Forelimb muscle (tissue), 1 donor: ENCODE measurements at places on chromosomes 3 and 15. TPM values are rescaled to one million over a fixed set of nuclear protein-coding genes. Genes with fewer than 3 reads are reported as not detected.

The ECE2 gene
- polyA plus RNA-seq, result not detected

The CGGBP1 gene
- 81.1 TPM for polyA plus RNA-seq

The MAP6D1 gene
- 41.3 TPM for polyA plus RNA-seq

The UNC13C gene
- polyA plus RNA-seq, result 2.5 TPM

The SUCLG2 gene
- 31.6 TPM for polyA plus RNA-seq

The ATP13A5 gene
- polyA plus RNA-seq, result 0.63 TPM

The RLBP1 gene
- 0.28 TPM for polyA plus RNA-seq
